NCI-H524 treated with DMSO at 0.1 percent for 48 hours (cell line): ENCODE measurements at places on chromosomes 7 and 10.
A peak's percentile ranks its signal among the peaks of the same experiment; 100 is the strongest.

- DNase-seq: no peak
Measured at GRCh38 chr7:67364441-67365017, 367.9 kb downstream of the TYW1 start.

GRCh38 chr7:27835376-27835775 lies 95.4 kb downstream of the TAX1BP1 start:
- DNase-seq: no peak

DNA sequence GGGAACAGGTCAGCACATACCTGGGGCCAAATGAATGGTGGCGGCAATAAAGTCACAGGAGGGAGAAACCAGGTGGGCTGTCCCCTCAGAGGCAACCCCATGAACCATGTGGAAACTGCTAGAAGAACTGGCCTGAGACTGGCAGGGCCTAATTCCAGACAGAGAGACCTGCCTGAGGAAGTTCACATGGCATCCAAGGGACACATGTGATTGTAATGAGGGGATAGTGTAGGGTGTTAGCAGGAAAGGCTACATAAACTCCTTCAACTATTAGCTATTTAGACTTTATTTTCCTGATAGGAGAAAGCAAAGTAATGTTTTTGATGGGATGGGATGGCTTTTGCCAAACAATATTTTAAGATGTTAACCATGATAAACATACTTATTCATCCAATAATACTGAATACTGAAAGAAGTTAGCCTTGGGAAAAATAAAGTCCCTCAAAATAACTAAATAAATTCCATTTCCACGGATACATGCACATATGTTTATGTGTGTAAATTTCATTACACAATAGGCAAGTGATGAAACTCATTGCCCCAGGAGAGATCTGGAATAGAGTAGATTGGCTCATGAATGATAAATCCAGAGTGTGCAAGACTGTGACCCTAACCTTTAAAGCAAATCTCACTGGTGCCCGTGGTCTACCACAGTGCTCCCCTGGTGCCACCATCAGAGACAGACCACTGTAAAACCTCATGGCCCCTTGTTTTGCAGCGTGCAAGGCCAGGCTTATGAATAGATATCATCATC lies 137.0 kb downstream of the NRF1 start:
- no peak for DNase-seq

DNA sequence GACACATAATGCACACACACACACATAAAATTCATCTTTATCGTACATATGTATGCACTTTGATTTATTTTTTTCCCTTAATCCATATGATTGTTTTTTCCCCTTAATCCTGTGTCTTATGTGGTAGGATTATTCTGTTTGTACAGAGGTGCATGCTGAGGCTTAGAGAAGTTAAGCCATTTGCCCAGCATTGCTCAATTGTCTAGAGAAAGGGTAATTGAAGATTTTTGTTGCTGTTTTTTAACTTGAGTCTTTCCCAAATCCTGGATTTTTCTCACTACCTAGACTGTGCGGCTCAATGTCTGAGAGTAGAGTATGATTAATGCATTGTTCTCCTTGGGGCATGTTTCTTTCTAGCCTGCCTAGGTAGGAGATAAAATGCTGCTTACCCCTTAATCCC lies 35.0 kb downstream of the WBP1L start:
- DNase-seq: no peak

DNA sequence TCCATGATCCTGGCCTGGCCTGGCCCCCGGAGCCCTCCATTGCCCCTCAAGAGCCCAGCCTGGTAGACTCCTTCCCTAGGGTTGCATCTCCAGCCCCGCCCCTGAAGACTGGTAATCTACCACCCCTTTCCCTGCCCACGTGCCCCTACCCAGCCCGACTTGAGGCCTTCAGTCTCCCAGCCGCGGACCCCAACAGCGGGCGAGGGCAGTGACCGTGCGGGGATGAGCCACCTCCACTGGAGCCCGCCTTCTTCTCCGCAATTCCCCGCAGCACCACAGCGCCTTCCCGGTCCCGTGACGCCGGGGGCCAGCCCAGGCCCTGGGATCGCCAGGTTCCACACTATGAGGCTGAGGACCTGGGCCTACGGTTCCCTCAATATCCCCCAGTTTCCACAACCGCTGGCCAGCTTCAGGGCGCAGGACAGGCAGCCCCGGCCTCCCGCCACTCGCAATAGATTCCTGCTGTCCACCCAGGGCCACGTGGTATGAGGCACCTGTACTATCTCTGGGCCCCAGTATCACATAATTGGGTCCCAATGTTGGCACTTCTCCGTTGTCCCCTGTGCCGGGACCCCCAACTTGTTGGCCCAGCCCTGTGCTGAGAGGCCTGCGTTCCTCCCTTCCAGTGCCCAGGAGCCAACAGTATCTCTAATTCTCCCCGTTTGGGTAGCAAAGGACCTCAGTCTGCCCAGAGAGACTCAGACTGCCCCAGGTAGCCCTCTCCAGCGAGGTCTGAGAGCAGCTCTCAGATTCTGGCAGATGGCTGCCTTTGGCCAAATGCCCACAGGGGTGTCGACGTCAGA lies 1.1 kb upstream of the GPRIN2 start:
- DNase-seq: no peak

DNA sequence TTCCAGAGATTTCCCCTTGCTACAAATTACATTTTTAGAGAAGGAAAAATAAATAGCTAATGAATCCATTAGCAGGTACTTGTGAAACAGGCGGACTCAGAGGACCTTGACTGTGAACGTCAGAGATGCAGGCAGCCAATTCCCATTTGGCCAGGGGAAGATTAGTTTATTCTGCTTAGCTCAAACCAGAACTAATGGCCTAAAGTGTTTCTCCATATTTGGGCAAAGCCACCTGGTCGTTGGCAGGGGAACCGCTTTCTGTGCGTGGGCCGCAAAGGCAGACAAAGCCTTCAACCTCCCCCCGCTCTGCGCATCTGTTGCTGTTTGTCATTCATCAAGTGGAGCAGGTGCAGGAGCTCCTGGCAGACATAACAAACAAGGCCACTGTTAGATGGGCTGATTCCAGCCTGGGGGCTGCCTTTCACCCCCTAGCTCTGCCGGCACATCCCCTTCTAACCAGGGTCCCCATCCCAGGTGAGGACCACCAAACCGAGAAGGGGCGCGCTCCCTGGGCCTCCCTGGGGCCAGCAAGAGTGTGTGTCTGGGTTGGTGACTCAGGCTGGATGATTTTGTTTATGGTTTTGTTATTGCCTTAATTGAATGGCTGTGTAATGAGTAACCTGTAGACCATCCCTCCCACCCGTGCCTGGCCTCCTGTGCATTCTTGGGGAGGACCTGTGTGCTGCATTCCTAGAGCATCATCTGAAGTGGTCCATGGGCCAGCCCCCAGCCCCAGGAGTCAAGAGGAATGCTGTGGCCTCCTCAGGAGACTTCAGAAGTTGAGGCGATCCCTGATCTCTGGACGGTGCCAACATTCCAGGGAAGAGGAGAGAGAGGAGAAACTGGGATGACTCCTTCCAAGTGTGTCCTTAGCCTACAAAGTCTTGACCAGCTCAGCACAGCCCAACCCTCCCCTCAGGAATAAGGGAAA lies 14.5 kb upstream of the CPA1 start:
- peak; percentile 96 for DNase-seq

DNA sequence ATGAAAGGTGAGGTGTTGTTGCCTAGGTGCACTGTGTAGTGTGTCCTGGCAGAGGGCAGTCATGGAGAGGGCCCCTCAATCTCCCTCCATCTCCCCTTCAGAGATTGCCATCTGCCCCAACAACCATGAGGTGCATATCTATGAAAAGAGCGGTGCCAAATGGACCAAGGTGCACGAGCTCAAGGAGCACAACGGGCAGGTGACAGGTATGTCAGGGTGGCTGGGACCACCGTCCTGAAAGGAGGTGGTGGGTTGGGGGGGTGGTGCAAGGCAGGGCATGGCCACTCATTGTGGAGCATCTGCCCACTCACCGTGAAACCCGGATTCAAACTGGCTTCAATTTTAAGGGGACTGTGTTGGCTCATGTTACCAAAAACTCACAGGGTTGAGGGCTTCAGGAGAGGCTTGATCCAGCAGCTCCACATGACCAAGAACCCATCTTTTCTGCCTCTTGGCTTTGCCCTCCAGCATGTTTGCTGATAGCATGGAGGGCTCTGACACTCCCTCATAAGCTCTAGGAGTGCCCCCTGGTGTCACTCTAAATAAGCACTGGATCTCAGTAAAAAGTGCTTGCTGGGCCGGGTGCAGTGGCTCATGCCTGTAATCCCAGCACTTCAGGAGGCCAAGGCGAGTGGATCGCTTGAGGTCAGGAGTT lies 12.2 kb downstream of the ARPC1B start:
- DNase-seq: no peak

DNA sequence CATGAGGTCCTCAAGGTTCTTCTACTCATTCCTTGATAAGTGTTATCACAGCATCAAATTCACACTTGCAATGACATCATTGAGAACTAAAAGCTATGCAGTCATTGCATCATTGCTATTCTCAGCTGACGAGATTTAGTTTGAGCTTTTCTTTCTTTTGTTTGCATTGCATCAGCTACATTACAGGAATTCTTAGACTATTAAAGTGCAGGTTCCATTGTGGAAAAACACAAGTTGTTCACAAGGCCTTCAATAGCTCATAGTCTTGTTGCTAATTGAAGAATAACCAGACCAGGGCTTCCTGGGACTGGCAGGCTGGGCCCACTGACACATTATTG lies 139.3 kb downstream of the CXCL12 start:
- DNase-seq: no peak

GRCh38 chr7:2934211-2934731 lies 90.2 kb upstream of the GNA12 start:
- no peak for DNase-seq

DNA sequence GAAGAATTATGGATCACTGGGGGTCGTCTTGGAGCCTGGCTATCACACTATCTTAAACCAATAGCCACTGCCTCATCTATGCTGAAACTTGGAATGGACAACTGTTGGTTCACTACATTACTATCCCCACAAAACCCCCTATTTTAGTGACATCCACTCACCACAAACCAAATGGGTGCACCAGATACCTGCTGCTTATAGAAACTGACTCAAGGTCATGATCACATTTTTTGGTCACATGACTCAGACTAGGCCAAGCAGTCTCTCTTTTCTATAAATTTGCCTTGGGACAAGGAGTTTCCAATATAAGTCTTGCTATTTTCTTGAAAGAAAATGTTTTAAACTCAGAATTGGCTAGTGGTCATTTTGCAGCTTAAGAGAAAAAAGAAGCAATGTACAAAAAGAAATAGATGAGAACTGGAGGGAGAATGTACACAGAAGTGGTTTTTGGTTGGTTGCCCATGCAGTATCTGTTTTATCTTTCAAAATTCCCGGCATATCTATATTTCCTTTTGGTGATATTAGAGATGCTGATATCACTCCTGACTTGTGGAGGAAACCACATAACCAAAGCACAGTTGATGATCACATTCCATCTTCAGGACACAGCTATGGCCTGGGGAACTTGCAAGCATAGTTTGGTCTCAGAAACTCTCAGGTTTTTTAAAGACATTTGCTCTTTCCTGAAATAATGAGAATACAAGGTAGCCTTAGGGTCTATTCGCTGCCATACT lies 85.2 kb upstream of the CACNA2D1 start:
- no peak for DNase-seq

GRCh38 chr10:130894471-130894870 lies 417.1 kb downstream of the TCERG1L start:
- DNase-seq: no peak

- DNase-seq: no peak
Measured at GRCh38 chr10:118311505-118311904, 30.6 kb downstream of the FAM204A start.

DNA sequence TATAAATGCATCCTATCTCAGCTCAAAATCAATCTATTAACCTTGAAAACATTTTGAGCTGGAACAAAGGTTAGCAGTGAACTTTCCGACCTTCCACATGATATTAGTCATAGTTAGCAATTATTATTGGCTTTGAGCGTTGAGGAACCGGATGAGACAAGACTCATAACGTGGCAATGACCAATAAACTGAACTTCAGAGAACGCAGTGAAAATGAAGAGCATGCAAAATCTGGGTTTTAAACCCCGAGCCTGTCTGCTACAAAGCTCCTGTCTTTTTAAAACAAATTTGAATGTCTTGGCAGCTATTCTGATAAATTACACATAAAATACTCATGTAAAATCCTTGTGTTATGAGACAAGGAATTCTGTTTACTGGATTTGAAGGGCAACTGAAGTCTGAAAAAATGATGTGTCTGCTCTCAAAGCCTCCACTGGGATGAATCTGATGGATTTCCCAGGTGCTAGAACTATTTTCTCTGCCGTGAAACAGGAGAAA lies 74.7 kb upstream of the ITGB1 start:
- no peak for DNase-seq
